Upper lobe of left lung (tissue), 6 donors: ENCODE measurements at places on chromosomes 6 and 20. TPM values are rescaled to one million over a fixed set of nuclear protein-coding genes. Genes with fewer than 3 reads are reported as not detected.

The CTSZ gene
- 405 TPM for total RNA-seq

The MUC21 gene
- total RNA-seq: 4.4 TPM

The SNAI1 gene
- 7.3 TPM for total RNA-seq

The MAVS gene
- 31.0 TPM for total RNA-seq

The ZBTB9 gene
- 6.9 TPM for total RNA-seq

The ZNF184 gene
- total RNA-seq: 4.7 TPM

The SAMD5 gene
- 5.3 TPM for total RNA-seq

The EYA2 gene
- 1.4 TPM for total RNA-seq

The PHACTR1 gene
- 68.3 TPM for total RNA-seq

DNA sequence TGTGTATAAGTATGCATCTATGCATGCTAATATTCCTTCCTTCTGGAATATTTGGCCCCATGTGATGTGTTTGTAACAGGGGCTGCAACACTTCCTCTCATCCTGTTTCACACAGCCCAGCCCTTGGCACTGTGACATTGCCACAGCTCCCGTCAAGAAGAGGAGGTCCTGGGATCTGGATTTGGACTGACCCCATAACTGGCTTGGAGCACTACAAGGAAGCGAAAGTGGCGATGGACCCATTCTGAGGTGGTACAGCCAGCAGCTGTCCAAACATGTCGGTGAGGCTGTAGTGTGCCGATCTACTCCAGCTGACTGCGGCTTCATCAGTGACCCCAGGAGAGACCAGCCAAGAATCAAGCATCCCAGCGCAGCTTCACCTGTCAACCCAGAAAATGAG lies 18.2 kb downstream of the SYNDIG1 start:
- no peaks in the 10 kb centered on the region for H3K27me3 ChIP-seq
- no peak overlapping the region for H3K4me3 ChIP-seq
- no peak overlapping the region for H3K27ac ChIP-seq

- DNase-seq: no peak
- no peaks in the 10 kb centered on the region for H3K36me3 ChIP-seq
- no peaks in the 10 kb centered on the region for H3K4me1 ChIP-seq
- no peaks in the 10 kb centered on the region for H3K27me3 ChIP-seq
- H3K27ac ChIP-seq: no peak overlapping the region
Observed at GRCh38 chr20:58864346-58864745, 11.8 kb downstream of the GNAS start.

DNA sequence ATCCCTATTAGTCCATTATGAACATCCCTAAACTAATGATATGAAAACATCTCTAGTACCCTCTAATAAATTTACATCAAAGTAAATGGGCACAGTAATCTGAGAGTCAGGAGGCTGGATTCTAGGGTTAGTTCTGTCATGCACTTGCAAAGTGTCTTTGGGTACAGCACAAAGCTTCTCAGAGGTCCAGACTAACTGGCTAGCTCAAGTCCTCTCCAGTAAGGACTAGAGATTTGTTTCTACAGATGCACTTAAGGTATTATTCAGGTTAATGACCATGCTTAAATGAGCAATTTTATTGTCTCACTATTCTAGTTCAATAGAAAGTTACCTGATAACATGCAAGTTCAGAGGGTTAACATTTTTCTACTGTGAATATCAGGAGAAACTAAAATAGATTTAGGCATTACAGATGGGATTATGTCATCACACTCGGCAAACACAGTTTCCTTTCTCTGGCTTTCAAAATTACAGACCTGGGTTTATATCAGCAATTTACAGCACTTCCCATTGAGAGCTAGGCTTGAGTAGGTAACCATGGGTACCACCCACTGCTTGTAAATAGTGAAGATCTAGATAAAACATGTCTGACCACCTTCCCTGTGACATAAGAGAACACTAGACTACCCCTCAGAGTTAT lies 402.9 kb upstream of the RUNX2 start:
- H3K4me3 ChIP-seq: no peak overlapping the region
- H3K27me3 ChIP-seq: no peaks in the 10 kb centered on the region
- no peaks in the 10 kb centered on the region for H3K36me3 ChIP-seq

DNA sequence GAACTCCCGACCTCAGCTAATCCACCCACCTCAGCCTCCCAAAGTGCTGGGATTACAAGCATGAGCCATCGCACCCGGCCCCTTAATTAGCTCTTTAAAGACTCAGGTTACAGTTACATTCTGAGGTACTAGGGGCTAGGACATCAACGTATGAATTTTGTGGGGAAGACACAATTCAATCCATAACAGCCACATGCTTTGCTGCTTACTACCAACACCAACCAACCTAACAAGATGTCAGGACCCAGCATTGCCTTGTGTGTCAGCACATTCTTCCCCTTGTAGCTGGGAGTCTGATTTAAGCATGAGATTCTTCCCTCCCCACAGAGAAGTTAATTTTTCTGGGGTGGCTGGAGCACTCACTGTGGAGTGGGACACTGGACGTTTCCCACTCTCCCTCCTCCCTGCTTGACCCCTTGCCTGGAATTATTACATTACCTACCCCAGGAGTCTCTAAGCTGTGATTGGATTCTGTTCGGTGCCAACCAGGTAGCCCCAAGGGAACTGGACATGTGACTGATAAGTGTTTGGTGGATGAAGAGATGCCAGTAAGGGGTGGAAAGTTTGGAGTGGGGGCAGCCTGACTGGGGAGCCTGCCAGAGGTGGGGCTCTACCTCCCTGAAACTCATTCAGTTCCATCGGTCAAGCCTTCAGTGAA lies 5.6 kb upstream of the PXMP4 start:
- DNase-seq: peak; percentile 64
- no peaks in the 10 kb centered on the region for H3K36me3 ChIP-seq
- no peaks in the 10 kb centered on the region for H3K27me3 ChIP-seq
- no peak overlapping the region for H3K27ac ChIP-seq

DNA sequence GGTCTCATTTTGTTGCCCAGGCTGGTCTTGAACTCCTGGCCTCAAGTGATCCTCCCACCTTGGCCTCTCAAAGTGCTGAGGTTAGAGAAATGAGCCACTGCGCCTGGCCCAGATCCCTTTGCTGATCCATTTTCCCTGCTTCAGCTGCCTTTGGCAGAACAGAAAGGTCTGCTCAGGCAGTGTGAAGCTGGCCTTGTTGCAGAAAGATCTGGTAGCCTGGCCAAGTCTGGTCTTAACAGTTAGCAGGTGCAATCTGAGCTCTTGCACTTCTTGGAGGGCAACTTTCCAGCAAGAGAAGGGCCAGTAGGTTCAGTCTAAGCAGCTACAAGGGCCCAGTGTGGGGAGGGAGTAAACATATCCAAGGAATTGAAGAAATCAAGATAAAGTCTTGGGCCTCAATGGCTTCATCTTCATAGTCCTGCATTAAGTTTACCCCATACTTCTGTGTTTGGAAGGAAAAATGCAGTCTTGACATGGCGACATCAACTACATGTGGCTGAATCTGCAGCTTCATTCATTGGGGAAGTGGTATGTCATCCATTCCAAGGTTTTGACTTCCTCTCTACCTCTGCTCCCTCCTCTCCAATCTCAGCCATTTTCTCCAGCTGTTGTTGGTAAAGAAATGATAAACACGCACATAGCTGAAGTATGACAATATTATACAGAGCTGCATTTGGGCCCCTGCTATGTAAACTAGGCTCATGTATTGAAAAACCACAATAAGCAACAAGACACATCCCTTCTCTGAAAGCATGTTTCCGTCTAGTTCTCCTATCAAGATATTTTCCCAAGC lies 39.0 kb upstream of the NEDD9 start:
- peak; percentile 61 for DNase-seq
- no peaks in the 10 kb centered on the region for H3K36me3 ChIP-seq
- H3K27ac ChIP-seq: peak overlapping the region; percentile 57
- no peaks in the 10 kb centered on the region for H3K27me3 ChIP-seq

GRCh38 chr6:161417717-161418462 lies 144.0 kb upstream of the AGPAT4 start:
- H3K36me3 ChIP-seq: no peaks in the 10 kb centered on the region
- no peaks in the 10 kb centered on the region for H3K27me3 ChIP-seq
- no peak overlapping the region for H3K27ac ChIP-seq
- H3K4me3 ChIP-seq: no peak overlapping the region

DNA sequence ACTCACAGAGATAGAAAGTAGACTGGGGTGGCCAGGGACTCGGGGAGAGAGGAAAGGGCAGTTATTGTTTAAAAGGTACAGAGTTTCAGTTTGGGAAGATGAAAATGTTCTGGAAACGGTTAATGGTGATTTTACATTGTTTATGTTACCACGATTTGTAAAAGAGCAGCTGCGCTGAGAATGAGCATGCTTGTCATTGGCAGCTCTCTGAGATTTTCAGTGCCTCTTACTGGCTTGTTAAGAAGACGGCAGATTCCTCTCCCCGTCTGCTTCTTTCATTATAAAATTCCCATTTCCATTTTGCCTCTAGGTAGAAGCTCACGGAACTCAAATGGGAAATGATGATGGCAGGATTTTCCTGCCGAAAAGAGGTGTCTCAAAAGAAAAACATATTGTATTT lies 39.7 kb upstream of the PPP1R3G start:
- no peaks in the 10 kb centered on the region for H3K4me1 ChIP-seq
- H3K4me3 ChIP-seq: no peak overlapping the region
- H3K27ac ChIP-seq: no peak overlapping the region
- DNase-seq: no peak
- no peaks in the 10 kb centered on the region for H3K27me3 ChIP-seq

- DNase-seq: no peak
- H3K27me3 ChIP-seq: no peaks in the 10 kb centered on the region
- H3K36me3 ChIP-seq: no peaks in the 10 kb centered on the region
- H3K4me3 ChIP-seq: no peak overlapping the region
- no peak overlapping the region for H3K27ac ChIP-seq
- H3K4me1 ChIP-seq: no peaks in the 10 kb centered on the region
Observed at GRCh38 chr6:115617031-115617430, 443.7 kb downstream of the FRK start.

- no peak for DNase-seq
- H3K4me3 ChIP-seq: no peak overlapping the region
- H3K4me1 ChIP-seq: peaks cover 16% of the 10 kb centered on the region
- no peaks in the 10 kb centered on the region for H3K27me3 ChIP-seq
- H3K36me3 ChIP-seq: no peaks in the 10 kb centered on the region
- peak overlapping the region; percentile 53 for H3K27ac ChIP-seq
Observed at GRCh38 chr6:35178012-35178411, 35.7 kb upstream of the SCUBE3 start.

DNA sequence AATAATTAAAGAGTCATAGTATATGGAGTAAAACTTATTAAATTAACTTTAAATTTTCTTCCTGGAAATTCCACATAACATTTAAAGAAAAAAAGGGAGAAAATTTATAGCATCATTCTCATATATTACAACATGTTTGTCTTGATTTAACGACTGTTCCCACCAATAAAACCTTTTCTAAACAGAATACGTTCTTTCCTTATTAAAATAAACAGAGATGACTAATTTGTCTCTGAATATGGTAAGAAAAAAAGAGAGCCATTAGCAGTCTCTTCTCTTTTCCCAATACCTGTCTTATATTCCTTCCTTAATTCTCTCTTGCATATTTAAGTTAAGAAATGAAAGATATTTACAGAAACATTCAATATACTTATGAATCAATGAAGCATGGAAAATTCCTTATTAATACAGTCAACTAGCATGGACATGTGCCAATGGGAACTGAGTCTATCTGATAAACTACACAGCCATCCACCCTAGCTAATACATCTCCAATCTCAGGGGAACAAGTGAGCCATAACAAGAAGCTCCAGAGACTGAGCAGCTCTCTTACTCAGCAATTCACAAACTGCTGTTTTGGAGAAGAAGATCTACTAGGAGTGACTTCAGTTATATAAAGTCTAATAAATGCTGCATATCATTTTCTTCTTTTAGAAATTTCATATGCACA lies 347.1 kb upstream of the MANEA start:
- H3K27ac ChIP-seq: no peak overlapping the region
- no peak for DNase-seq
- H3K4me3 ChIP-seq: no peak overlapping the region
- no peaks in the 10 kb centered on the region for H3K27me3 ChIP-seq
- H3K36me3 ChIP-seq: no peaks in the 10 kb centered on the region

DNA sequence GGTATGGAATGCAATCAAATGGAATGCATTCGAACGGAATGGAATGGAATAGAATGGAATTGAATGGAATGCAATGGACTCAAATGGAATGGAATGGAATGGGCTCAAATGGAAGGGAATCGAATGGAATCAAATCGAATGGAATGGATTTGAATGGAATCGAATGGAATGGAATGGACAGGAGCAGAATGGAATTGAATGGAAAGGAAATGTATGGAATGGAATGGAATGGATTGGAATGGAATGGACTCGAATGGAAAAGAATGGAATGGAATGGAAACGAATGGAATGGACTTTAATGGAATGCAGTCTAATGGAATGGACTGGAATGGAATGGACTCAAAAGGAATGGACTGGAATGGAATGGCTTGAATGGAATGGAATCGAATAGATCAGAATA lies 18.3 kb upstream of the DEFB115 start:
- H3K4me3 ChIP-seq: no peak overlapping the region
- no peaks in the 10 kb centered on the region for H3K36me3 ChIP-seq
- no peaks in the 10 kb centered on the region for H3K27me3 ChIP-seq
- H3K4me1 ChIP-seq: no peaks in the 10 kb centered on the region

- no peaks in the 10 kb centered on the region for H3K27me3 ChIP-seq
- H3K4me1 ChIP-seq: no peaks in the 10 kb centered on the region
- no peak overlapping the region for H3K4me3 ChIP-seq
- no peak overlapping the region for H3K27ac ChIP-seq
- no peaks in the 10 kb centered on the region for H3K36me3 ChIP-seq
Observed at GRCh38 chr6:18081025-18081668, 41.3 kb downstream of the NHLRC1 start.

DNA sequence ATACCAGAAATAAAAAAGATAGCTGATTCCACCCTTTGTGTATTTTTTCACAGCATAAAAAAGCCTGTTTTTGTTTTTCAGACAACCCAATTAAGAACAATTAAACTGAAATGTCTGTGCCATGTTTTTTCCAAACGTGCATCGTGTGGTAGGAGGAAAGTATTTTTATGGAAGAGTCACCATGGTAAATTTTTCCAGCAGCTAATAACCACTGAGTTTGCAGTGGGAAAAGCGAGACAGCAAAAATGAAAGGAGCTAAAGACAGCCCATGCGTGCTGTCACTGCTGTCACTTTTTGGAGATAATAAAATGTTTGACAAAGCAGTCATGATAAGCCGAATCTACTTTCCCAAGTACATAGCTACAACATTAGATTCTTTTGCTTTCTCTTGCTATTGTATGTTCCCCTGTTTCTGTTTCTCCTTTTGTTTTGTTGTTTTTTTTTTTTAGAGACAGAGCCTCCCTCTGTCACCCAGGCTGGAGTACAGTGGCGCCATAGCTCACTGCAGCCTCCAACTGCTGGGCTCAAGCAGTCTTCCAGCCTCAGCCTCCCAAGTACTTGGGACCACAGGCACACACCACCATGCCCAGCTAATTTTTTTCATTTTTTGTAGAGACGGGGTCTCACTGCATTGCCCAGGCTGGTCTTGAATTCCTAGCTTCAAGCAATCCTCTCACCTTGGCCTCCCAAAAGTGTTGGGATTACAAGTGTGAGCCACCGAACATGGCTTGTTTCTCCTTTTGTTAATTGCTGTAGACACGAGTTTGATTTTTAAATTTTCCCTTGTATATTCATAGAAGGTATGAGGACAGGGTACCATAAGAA lies 261.3 kb downstream of the TMEM242 start:
- H3K27me3 ChIP-seq: no peaks in the 10 kb centered on the region
- no peak overlapping the region for H3K4me3 ChIP-seq

- H3K4me1 ChIP-seq: peaks cover 35% of the 10 kb centered on the region
- H3K27ac ChIP-seq: no peak overlapping the region
- peaks cover 62% of the 10 kb centered on the region for H3K27me3 ChIP-seq
- H3K4me3 ChIP-seq: peak overlapping the region; percentile 14
- H3K36me3 ChIP-seq: no peaks in the 10 kb centered on the region
Observed at GRCh38 chr6:41372832-41373626, 37.6 kb downstream of the NCR2 start.
